Neuronal stem cell (in vitro differentiated cells): ENCODE measurements at places on chromosomes 5 and 9.

DNA sequence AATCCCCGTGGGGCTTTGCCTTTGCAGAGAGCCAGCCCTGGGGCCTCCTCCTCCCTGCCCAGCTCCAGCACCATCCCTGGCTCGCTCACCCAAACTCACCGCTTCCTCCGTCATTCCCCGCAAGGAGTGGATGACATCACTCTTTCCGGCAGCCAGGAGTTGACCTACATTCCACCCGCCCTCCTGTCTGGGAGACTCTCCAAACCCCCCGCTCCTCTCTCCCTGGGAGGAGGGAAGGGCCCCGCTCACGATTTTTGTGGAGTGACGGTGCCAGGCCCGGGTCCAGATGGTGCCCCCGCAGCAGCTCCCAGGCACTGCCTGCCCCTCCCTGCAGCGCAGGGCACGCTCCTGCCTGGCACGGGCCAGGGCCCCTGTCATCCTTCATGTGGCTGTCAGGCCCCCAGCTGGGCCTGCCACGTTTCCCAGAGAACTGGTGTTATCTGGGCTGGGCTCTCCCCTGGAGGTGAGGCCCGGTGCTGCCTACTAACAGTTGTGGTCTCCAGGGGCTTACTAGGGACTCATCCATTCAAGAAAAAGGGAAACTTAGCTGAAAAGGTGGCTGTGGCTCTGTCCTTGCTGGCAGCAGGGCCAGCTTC lies 52.3 kb downstream of the NTNG2 start:
- no peak for DNase-seq

DNA sequence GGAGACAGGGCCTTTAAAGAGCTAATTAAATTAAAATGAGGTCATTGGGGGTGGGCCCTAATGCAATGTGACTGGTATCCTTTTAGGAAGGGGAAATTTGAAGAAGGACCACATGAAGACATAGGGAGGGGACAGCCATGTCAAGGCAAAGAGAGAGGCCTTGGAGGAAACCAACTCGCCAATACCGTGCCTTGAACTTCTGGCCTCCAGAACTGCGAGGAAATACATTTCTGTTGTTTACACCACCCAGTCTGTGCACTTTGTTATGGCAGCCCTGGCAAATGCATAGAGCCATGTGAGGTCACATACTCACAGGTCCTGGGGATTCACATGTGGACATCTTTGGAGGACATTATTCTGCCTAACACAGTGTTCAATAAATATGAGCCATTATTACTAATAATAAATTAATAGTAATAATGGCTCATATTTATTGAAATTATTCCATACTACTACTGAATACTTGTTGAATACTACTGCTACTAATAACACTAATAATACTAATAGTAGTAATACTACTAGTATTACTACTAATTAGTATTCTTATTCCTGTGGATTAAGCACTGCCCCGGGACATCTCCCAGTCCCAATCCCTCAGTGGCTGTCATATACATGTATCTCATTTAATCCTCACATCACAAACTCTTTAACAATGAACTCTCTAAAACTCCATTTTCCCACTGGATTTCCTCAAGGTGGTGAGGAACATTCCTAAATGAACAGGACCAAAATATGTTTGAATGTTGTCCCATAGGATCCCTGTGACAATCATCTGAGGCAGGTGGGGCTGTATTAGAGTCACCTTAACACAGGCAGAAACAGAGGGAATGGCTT lies 8.4 kb downstream of the TRAF1 start:
- no peak for DNase-seq

DNA sequence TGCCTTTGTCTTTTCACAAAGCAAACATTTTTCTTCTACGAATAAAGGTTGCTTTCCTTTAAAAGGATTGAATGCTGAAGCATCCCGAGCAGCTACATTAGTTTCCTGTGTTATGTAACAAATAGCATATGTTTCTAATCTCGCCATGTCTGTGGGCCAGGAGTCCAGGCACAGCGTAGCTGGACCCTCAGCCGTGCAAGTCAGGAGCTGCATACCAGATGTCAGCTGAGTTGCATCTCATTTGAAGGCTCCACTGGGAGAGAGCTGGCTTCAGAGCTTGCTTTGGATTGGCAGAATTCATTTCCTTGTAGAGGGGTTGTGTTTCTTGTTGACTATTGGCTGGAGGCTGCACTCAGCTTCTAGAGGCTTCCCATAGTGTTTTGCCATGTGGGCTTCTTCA lies 16.0 kb upstream of the GOLPH3 start:
- DNase-seq, result no peak

- DNase-seq, result no peak
Observed at GRCh38 chr9:121786998-121787422, 135.6 kb downstream of the DAB2IP start.
